ENCODE measurements at places on chromosomes 4 and X. TPM values are rescaled to one million over a fixed set of nuclear protein-coding genes. Genes with fewer than 3 reads are reported as not detected.

DNA sequence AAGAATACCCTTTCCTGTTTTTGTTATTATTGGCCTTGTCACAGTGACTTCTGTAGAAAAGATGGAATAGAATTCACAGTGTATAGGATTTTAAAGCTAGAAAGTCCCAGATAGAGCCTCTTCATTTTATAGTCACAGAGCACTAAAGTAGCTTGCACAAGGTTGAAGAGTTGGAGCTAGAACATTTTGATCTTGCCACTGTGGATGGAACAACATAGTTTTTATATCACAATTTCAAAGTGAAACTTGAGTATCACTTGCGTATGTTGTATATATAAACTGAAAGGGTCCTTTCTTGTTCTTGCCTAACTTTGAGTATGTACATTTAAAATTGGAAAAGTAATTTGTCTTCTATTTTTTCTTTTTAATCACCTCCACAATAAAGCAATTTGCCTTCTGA is 2.7 kb downstream of the USO1 start:
- H3K4me3 ChIP-seq, result peak overlapping the region; percentile 100
- no peaks in the 10 kb centered on the region for H3K27me3 ChIP-seq
- H3K27ac ChIP-seq, result peak overlapping the region; percentile 16
- peaks cover 30% of the 10 kb centered on the region for H3K4me1 ChIP-seq
- no peak for DNase-seq

- H3K4me1 ChIP-seq, result no peaks in the 10 kb centered on the region
- no peaks in the 10 kb centered on the region for H3K27me3 ChIP-seq
- no peak overlapping the region for H3K27ac ChIP-seq
- H3K4me3 ChIP-seq, result no peak overlapping the region
- peaks cover 4% of the 10 kb centered on the region for H3K36me3 ChIP-seq
- DNase-seq, result no peak
These were observed 13.5 kb downstream of the AMER1 start for GRCh38 chrX:64192040-64192439.

GRCh38 chr4:30881985-30882384 is 161.8 kb downstream of the PCDH7 start:
- no peak for DNase-seq
- no peak overlapping the region for H3K4me3 ChIP-seq
- no peaks in the 10 kb centered on the region for H3K27me3 ChIP-seq
- no peaks in the 10 kb centered on the region for H3K36me3 ChIP-seq

DNA sequence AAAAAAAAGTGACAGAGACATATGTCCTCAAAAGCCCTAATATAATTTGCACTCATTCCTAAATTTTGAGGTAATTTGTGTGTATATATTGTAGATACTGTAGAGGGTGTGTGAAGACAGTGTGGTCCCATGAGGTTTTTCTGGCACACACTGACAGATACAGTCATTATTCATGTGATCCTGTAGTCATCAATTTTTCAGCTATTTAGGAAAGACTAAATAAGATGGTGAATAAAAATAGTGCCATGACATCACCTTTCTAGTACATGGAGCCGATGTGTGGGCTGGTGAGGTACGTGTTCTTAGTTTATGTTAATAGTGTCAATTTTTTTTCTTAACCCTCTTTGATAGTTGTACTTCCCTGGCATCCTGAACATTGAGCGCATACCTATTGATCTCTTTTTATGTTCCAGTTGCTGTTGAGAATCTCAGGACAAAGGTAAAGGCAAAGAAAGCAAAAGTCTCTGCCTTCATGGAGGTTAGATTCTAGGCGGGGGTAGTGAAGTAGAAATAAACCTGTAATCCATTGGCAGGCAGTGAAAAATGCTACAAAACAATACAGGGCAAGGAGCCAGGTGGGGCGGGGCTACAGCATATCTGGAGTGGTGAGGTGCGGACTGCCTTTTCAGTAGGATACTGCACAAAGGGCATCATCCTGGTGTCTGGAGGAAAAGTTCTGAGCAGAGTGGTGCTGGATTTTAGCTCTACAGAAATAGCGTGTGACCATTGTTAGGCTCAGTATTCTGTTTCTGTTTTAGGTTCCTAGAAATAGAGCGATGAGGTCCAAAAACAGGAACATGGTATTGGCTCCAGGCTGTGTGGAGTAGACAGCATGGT is 93.8 kb downstream of the ARHGAP10 start:
- H3K4me1 ChIP-seq, result peaks cover 7% of the 10 kb centered on the region
- no peak overlapping the region for H3K4me3 ChIP-seq
- peaks cover 3% of the 10 kb centered on the region for H3K36me3 ChIP-seq
- no peak for DNase-seq

DNA sequence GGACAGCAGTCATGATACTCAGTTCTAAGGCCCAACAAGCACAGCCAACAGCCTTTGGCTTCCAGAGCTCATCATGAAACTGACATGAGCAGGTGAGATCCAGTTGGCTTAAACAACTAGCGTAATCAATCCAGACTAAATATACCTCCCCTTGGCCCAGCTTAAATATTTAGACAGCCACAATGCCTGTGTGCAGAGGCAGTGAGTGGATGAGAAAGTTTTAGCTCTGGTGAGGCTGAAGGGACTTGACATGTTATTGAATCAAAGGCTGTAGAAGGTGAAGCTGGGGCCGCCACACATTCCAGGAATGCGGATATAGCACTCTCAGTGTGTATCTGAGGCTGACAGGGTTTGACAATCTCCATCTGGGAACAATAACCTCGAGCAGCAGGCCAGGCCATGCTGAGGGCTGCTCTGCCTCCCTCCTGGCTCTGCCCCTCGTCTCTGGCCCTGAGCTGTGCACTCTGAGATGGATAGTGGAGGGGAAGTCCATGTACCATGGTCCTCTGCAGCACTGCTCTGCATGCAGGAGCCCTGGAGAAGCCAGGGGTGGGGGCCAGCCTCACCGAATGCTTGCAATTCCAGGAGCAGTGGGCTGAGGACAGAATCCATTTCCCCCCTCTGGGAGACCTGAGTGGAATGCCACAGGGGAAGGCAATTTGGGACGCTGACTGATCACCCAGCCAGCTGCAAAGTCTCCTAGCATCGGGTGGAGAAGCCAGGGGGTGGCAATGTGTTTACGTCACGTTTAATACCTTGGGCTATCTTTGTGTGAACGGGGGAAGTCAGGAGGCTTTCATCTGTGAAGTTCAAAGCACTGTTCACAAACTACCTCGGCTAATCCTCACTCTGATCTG is 37.3 kb upstream of the RASL11B start:
- peaks cover 16% of the 10 kb centered on the region for H3K4me1 ChIP-seq
- no peaks in the 10 kb centered on the region for H3K36me3 ChIP-seq
- no peak overlapping the region for H3K4me3 ChIP-seq

DNA sequence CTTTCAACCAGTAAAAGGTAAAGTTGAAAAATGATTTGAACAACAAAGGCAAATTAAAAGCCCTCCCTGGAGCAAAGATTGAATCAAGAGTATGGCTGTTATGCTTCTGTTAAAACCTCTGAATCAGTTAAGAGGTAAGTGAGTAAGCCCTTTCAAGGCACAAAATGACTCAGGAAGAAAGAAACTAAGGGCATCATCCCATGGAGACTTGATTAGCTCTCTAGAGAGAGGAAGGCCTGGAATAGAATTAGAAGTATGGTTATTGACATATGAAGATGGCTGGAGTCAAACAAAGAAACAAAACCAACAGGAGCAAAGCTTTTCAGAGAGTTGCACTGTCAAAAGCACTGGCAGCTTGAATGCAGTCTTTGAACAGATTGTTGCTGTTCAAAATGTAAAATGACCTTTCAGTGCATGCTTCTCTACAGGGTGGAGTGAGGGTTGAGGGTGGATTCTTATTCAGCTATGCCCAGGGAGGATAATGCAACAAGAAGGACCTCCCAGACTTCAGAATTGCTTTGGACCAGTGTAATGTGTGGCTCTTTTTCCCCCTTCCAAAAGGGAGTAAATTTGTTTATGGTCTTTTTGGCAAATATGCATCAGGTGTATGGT is 365.5 kb downstream of the GBA3 start:
- DNase-seq, result no peak
- H3K36me3 ChIP-seq, result no peaks in the 10 kb centered on the region
- H3K27ac ChIP-seq, result no peak overlapping the region
- no peak overlapping the region for H3K4me3 ChIP-seq
- H3K4me1 ChIP-seq, result peaks cover 2% of the 10 kb centered on the region
- H3K27me3 ChIP-seq, result no peaks in the 10 kb centered on the region

- no peak for DNase-seq
- H3K27ac ChIP-seq, result peak overlapping the region; percentile 31
These were observed 3.6 kb downstream of the APOO start for GRCh38 chrX:23904096-23904495.

GRCh38 chr4:79370026-79370425 is 38.0 kb downstream of the GK2 start:
- H3K4me3 ChIP-seq, result no peak overlapping the region
- no peak for DNase-seq
- no peaks in the 10 kb centered on the region for H3K4me1 ChIP-seq
- H3K27ac ChIP-seq, result no peak overlapping the region
- H3K27me3 ChIP-seq, result no peaks in the 10 kb centered on the region

RRH gene
- 0.33 TPM for total RNA-seq

CLDN22 gene
- total RNA-seq, result not detected

ZNF630 gene
- 2.7 TPM for total RNA-seq

PASD1 gene
- not detected for total RNA-seq

COX7B2 gene
- total RNA-seq, result not detected

NOCT gene
- 32.2 TPM for total RNA-seq

ZIC3 gene
- not detected for total RNA-seq

FGFR3 gene
- 185 TPM for total RNA-seq
